ENCODE measurements at places on chromosomes 4 and X.

DNA sequence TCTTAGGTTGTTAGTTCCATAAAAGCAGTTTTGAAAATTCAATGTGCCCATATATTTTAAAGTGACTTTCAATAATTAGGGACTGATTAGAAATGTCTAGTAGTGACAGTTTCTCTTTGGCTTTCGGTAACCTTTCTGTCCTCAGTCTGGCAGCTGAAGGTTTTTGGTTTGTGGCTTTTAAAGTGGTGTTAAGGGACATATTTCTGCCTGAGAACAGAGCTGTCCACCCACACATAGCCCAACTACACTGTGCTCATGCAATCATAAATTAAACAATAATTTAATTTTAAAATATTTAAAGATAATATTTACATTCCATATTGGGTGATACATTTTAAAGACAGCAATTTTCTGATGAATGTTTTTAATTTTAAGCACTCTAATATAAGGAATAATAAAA lies 335.0 kb upstream of the TENM3 start:
- no peak for DNase-seq

DNA sequence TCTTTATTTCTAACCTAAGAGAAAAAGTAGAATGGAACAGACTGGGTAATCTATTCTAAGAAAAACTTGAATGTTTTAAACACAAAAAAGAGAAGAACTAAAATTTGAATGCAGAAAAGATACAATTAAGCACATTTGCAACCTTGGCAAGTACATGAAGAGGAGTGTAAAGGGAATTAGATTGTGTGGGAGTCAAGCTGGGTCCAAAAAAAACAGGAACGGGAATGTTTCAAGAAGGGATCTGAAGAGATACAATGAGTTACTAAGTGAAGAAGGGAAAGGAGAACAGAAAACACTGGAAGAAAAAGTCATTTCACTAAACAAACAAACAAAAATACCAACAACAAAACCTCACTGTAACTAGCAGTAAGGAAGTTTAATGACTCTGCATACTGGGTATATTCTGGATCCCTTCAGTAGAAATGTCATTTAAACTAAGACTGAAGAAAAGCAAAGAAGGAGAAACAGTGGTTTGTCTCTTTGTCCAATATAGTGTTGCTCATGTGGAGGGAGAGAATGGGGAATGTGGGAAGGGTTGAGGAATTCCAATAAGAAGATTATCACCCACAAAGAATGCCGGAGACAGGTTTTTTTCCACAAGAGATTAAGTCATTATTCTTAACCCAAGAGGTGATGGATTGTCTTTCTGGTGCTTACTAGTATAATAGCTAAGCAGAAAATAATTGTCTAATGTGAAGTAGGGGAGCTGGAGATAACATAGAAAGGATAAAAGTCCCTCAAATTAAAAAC lies 50.4 kb upstream of the PTPN13 start:
- DNase-seq, result no peak

DNA sequence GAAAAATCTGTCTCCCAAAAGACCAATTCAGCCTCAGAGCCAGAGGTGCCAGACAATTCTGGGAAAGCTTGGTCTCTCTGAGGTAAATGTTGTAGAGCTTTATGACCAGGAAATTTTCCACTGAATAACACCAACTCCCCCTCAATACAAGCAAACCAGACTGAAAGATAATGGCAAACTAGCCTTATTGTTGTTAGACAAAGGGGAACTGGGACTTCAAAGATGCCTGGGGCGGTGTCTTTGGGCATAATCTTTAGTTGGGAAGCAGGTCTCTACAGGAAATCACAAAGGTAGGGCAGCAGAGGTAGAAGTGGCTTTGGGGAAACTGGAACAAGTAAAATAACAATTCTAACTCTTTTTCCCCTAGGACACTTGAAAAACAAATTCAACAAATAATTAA lies 12.0 kb downstream of the COL4A6 start:
- DNase-seq, result no peak

DNA sequence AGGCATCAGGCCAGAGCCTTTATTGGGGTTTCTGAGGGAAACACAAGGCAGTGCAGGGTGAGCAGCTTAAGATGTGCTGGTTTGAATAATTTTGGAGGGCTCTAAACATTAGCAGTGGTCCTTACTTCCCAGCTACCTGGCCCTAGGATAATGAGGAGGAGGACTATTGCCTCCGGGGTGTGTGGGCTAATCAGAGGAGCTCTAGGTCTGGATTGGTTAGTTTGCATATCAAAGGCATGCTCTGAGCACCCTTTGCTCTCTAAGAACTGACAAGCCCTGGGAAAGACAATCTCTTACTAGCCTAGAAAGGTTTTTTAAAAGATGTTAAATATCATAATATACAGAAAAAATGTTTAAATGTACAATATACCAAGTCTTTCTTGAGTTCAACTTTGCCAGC lies 58.4 kb downstream of the RXFP1 start:
- no peak for DNase-seq

GRCh38 chrX:147565237-147565636 lies 346.5 kb upstream of the FMR1 start:
- peak; percentile 5 for DNase-seq

DNA sequence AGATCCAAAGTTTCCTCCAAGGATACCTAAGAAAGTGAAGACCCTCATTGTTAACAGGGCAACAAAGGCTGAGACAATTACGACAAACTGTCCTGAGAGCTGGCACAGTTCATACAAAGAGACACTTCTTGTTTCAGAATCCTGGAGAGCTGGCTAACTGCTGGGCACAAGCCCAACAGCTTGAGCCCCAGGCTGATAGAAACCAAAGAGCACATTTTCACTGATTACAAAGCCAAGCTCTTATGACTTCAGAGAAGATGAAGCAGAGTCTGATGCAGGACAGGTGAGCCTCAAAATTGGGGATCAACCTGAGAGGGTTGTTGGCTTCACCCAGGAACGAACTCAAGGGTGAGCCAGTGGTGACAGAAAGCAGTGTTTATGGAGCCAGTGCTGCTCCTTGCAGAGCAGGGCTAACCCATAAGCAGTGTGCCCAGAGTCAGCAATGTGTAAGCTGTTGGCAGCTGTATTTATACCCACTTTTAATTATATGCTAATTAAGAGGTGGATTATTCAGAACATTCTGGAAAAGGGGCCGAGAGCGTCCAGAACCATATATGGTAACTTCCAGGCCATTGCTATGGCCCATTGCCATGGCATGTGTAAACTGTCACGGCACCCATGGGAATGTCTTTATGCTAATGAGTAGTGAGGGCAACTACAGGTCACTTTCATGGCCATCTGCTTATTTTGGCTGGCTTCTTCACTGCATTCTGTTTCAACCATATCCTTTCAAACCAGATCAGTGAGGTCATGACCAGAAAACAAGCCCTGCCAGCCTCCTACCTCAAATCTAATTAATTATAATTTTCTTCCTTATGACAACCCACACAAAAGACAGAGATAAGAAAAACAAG lies 183.7 kb downstream of the EVC2 start:
- no peak for DNase-seq

- DNase-seq, result no peak
Measured at GRCh38 chr4:156523492-156523891, 448.1 kb downstream of the PDGFC start.

- DNase-seq, result no peak
Measured at GRCh38 chr4:185464887-185465286, 6.6 kb downstream of the CCDC110 start.

- no peak for DNase-seq
Measured at GRCh38 chrX:83529950-83530349, 21.9 kb downstream of the POU3F4 start.

DNA sequence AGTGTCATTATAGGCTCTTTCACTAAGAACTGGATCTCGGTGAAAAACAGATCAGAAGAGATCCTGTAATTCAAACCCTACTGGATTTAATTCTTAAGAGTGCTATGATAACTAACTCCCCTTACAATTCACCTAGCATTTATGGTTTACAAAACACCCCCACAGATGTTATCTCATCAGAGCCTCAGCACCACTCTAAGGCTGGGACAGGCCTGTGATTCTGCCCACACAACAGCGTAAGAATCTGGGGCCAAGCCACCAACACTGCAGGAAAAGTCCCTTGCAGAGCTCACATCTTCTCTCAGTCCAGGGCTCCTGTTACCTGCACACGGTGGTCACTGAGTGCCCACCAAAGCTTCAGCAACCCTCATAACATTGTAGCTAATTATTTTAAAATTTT lies 8.9 kb downstream of the MFAP3L start:
- no peak for DNase-seq

DNA sequence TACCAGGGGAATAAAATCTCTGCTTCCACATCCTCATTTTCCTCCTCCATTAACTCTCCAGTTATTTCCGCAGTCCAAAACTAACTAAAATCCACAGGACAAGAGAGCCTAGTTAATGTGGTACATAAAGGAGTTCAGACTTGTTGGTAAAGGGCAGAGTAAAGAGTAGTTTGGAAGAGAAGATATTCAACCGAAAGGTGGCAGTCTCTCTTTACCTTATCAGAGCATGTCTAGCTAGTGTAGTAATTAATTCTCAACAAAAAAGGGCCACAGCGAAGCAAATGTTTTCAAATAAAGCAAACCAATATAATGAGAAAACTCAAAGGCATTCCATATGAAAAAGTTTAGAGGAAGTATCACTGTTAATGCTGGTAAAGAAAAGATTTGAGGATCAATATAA lies 286.5 kb downstream of the GLUD2 start:
- DNase-seq, result peak; percentile 0

Measured in epithelial cell of esophagus (primary cell).